ENCODE measurements at places on chromosomes 11 and 22.
A peak's percentile ranks its signal among the peaks of the same experiment; 100 is the strongest.

DNA sequence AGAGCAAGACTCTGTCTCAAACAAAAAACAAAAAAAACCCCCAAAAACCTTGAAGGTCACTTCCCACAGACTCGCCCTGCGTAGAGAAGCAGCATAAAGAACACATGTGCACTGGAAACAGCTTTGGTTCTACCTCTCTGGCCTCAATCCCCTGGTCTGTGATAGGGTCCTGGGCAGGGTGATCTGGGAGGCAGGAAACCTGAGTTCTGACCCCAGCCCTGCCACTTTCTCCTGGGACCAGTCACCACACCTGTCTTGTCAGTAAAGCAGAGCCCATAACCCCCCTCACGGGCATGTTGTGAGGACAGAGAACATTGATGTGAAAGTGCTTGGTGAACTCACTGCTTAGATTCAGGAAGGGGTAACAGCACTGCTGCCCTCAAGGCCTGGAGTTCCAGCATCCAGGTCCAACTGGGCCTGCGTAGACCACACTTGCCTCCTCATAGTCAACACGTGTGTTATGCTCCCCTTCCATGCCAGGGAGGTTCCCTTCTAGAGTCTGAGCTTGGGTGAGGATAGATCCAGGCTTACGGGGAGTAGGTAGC lies 11.4 kb downstream of the UCP2 start:
- no peak for DNase-seq

- peak; percentile 14 for DNase-seq
Observed at GRCh38 chr11:15258433-15259165, 143.9 kb downstream of the INSC start.

DNA sequence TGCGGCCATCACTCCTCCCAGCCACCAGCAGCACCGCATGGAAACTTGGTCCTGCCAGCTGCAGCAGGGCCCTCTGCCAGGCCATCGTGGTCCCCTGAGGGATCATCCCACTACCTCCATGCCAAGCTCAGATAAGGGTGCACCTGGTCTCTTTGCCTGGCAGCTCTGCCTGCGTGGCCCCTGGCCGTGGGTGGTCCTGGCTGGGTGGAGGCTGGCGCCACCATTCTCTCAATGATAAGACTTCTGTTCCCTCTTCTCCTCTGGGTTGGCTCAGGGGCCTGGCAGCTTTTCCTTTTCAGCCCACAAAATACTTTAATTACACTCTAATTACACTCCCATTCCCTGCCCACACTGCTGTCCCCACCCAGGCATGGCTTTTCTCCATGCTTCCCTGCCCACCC lies 26.8 kb upstream of the TSKU start:
- DNase-seq, result no peak

DNA sequence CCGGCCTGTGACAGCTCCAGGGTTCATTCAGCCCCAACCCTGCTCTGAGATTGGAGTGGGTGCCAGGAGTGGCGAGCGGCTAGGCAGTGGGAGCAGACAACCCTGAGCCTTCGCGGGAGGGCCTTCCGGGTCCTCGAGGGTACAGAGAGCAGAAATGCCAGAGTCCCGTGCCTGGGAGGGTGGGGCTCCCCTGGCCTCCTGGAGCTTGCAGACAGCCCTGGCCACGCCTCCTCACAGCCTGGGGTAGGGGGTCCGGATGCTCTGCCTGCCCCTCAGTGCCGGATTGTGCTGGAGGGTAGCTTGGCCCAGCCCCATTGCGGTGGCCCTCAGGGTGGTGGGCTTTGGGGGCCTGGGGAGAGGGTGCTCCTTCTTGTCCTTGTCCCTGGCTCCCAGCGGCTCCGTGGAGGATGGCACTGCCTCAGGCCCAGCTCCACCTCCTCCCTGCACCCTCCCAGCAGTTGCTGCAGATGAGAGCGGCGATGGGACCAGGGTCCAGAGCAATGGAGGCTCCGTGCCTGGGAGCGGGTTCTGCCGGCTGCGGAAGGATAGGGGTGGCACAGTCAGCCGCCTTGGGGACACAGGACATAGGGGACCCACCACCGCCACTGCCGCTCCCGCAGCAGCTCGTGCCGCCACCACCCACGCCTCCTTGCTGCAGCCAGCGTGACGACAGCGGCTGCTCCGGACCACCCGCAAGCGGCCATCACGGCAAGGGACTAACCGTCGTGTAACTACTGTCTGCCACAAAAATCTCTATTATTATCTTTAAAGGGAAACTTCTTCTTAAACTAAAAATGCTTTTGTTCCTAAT lies 34.9 kb upstream of the OR10G7 start:
- DNase-seq, result peak; percentile 47

DNA sequence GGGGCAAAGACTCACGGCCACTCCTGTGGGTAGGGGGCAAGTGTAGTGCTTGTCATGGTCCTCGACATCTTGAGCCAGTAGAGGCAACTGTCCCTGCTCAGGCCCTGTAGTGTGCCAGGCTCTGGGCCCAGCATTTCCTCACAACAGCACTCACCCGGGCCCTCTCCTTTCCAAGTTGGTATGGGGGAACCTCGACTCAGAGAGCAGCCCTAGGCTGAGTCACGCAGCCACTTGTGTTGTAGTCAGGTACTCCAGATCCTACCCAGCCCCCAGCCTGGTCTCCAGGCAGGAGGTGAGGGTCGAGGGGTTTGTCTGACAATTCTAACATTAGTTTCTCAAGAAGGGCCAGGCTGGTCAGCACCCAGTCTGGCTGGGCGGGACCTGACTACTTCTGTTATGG lies 4.1 kb downstream of the RELT start:
- DNase-seq, result no peak

- DNase-seq, result no peak
Observed at GRCh38 chr11:46677169-46677568, 23.2 kb downstream of the ARHGAP1 start.

- no peak for DNase-seq
Observed at GRCh38 chr22:42178910-42179519, 48.4 kb upstream of the CYP2D6 start.

DNA sequence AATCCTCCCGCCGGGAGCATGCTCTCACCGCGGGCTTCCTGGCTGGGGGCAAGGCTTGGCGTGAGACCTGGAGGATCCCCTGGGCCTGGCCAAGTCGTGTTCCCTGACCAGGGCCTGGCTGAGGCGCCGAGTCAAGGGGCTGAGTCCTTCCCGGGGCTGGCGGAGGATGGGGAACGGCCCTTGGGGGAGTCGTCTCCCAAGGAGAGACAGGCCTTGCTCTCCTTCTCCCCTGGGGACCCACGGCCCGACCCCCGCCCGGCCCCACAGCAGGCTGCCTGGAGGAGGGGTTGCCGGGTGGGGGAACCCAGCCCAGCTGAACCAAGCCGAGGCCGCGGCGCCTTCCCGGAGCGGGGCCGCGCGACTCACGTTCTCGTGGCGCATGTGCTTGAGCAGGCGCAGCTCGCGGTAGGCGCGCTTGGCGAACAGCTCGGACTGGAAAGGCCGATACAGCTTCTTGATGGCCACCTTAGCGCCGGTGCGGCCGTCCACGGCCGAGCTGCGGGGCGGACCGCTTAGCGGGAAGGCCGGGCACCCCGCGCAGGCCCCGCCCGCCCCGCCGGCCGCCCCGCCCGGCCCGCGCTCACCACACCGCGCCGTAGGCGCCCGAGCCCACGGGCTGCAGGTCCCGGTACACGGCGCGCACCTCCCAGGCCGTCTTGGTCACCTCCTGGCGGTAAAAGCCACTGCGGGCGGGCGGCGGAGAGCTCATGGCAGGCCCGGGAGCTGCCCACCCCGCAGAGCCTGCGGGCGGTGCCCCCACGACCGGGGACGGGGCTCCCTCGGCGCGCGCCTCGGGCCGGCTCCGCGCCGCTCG lies 475 bp downstream of the MAPK12 start:
- DNase-seq, result peak; percentile 73

DNA sequence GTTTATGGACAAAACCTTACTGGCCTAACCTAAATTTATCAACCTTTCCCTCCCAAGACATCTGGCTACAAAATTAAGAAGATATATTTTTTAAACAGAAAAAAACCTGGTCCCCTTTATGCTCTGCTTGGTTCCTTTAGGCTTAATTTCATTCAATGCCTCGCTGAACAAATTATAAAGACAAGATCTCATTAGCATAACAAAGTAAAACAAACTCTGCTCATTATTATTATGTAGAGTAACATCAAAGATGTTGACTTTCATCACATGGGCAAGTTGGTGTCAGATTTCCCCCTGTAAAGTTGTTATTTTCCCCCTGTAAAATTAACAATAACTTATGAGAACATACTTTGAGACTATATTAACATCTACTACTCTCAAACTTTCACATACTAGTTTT lies 11.0 kb downstream of the RRAS2 start:
- DNase-seq, result no peak

DNA sequence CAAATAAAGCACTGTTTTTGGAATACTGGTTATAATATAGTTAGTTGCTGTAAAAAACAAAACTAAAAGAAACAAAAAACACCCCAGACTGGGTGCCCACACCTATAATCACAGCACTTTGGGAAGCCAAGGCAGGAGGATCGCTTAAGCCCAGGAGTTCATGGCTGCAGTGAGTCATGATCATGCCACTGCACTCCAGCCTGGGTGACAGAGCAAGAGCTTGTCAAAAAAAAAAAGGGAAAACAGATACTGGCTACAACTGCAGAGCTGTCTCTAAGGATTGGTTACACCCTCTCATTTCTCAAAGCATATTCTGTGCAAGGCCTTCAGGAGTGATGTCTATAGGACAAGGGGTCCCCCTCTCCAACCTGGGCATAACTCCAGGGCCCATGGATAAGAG lies 14.6 kb upstream of the STK33 start:
- DNase-seq, result no peak

- peak; percentile 38 for DNase-seq
Observed at GRCh38 chr11:123235117-123235655, 40.1 kb upstream of the CLMP start.

- DNase-seq, result no peak
Observed at GRCh38 chr22:44442186-44442815, 55.7 kb downstream of the RTL6 start.

- DNase-seq, result no peak
Observed at GRCh38 chr11:9761441-9761945, 97.6 kb downstream of the SWAP70 start.

- peak; percentile 52 for DNase-seq
Observed at GRCh38 chr11:87290304-87290922, 252.7 kb downstream of the TMEM135 start.

DNA sequence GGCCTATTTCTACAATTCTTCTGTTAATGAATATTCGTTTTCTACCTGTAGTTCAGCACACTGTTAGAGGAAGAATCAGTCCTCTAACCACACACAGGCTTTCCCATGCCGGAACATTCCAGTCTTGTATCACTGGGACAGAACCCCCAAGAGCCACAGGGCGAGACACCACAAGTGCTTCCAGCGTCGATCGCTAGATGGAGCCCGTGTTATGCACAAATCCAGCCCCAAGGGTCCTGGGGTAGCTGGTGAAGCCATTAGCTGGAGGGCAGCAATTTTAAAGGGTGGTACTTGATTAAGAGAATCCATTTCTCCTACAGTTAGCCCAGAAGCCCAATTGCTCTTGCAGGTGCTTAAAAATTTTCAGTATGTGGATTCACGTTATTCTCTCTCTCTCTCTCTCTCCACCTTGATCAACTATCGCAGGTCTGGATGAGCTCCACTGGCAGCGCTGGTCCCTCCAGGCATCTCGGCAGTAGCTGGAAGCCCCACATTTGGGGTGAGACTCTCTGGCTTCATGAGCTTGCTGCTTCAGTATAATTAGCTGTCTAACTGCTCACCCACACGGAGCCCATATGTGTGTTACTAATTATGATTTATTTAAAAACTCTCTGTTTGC lies 148.2 kb upstream of the SNX19 start:
- DNase-seq, result peak; percentile 84

GRCh38 chr11:41274831-41275230 lies 184.6 kb downstream of the LRRC4C start:
- no peak for DNase-seq

DNA sequence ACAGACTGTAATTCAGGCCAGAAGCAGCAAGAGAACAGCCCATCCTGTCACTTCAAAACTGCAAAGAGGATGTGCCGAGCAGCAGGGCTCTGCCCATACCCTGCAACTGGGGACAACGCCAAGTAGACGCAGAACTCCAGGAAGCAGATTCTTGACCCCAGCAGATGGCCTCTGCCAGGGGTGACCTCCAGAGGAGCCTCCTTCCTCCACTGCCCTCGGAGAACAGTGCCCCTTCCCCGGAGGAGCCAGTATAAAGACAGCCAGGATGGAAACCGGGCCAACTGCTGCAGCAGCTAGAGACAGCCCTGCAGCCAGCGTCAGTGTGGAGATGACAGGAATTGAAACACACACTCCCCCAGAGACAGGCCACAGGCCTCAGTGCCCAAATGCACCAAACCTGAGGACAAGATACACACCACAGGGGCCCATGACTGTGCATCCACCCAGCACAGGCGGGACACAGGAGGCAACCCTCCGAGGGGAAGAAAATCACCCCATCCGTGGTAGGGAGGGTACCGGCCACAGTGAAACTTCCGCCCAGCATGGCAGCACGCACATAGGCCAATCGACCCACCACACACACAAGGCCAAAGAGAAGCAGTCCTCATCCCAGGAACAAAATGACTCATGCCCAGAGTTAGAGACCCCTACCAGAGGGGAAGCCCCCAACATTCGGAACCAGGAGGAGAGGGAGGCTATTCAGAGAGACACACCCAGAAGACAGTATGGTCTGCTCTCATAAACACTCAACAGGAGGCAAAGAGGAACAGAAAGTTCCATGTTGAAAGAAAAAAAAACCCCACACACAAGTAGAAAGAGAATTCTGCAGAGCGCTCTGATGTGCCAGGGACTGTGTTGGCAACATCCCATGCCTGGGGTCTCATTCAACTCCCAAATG lies 5.6 kb downstream of the AHNAK start:
- no peak for DNase-seq

GRCh38 chr22:47245286-47245685 lies 482.8 kb downstream of the TBC1D22A start:
- DNase-seq, result no peak

DNA sequence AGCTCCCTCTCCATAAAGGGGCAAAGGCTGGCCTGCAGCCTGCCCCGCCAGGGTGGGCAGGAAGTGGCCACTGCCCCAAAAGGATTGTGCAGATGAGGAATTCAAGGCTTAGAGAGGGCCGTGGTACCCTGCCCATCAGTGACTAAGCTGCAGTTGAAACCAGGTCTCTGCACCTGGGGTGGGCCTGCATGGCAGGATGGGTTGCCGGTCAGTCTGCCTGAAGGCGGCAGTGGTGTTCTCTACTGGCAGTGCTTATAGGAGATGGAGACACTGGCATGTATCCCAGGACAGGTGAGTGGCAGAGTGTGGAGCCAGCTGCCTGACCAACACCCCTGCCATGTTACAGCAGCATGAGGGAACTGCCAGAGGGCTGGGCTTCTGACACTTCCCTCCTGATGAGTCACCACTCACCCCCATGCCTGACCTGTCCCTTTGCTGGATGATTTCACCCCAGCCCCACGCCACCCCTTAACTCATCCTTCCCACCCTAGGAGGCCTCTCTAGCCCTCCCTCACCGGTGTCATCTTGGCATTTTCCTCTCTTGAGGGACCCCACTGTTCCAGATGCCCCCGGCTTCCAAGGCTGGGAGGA lies 70.2 kb upstream of the LMO1 start:
- DNase-seq, result no peak
